ENCODE measurements at places on chromosomes 1 and 21.

- no peak for DNase-seq
Observed at GRCh38 chr1:17672226-17672625, 82.9 kb upstream of the ACTL8 start.

DNA sequence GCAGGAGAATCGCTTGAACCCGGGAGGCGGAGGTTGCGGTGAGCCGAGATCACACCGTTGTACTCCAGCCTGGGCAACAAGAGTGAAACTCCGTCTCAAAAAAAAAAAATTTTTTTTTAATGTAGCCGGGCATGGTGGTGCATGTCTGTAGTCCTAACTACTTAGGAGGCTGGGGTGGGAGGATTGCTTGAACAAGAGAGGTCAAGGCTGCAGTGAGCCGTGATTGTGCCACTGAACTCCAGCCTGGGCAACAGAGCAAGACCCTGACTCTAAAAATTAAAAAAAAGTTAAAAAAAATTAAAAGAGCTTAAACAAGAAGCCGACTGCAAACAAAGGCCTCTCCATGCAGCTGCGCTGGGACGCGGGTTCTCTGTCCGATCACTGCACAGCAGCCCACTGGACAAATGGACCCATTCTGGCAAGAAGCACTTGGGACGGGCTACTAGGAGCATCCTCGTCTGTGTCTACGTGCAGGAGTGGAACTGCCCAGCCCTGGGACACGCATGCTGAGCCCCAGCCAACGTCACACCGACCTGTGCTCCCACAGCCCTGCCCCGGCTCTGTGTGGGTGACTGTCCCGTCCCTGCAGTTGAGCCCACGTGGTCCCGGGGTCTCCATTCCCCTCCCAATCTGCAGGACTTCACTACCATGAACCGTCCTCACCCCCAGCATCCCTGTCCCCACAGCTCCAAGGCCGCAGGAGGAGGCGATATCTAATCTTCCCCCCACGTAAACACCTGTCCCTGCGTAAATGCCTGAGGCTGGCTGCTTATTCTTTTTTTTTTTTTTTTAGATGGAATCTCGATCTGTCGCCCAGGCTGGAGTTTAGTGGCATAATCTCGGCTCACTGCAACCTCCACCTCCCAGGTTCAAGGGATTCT lies 12.3 kb downstream of the SLC35E2B start:
- DNase-seq = no peak

- no peak for DNase-seq
Observed at GRCh38 chr1:230797376-230797920, 50.3 kb downstream of the CAPN9 start.

- DNase-seq = no peak
Observed at GRCh38 chr1:184878002-184878401, 96.3 kb downstream of the NIBAN1 start.

DNA sequence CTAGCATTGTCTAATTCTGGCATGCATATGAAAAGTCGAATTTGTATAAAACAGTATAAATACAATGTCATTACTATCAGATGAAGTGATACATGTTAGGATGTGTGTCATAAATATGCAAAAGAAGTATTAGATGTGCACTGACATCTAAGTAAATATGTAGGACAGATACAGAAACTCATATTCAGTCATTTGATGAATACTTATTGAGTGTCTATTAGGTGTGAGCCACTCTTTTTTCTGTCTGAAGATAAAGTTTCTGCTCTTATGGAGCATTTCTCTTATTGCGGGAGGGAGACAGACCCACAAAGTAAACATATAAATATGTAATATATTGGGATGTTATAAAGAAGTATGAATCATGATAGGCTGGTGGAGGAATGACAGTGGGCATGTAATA lies 426.6 kb upstream of the B3GALT2 start:
- no peak for DNase-seq

DNA sequence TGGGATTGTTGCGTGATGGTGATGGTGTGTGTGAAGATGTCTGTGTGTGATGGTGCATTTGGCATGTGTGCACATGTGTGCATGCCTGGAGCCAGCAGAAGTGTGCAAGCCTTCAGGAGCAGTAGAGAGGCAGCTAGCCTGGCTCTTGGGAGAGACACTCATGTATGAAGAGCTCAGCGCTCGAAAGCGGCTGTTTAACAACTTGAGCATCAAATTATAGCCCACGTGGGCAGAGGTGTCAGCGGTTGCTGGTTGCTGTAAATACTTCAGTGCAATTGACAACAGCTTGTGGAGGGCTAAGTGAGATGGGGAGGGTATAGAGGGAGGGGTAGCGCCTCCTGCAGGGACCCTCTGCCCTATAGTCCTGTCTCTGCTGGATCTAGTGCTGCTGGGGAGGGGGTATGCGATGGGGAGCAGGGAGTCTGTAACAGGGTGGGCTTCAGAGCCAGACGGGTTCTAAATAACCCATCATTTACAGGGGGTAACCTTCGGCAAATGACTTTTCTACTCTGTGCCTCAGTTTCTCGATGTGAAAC lies 21.5 kb downstream of the FOXD2 start:
- DNase-seq = no peak

GRCh38 chr21:15895142-15896106 lies 165.6 kb downstream of the USP25 start:
- DNase-seq = no peak
